ENCODE measurements at places on chromosomes 11 and 22.

GRCh38 chr22:19331975-19332374, 40.5 kb upstream of the CLTCL1 start:
- DNase-seq: no peak

DNA sequence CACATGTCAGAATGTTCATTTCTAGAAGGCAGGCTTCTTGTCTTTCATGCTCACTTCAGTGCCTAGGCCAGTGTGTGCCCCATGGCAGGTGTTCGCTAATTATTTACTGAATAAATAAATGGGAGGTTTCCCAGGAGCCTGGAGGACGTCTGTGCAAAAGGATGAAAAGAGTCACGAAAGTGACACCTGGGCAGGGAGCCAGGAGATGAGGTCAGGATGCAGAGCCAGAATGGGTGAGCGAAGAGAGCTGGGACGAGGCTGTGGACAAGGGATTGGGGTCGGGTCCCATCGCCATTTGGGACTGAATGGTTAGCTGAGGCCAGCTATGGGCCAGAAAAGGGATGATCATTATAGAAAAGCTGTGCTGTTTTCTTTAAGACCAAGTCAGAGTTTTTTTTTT, 560.4 kb downstream of the TBC1D22A start:
- no peak for DNase-seq

GRCh38 chr11:11074686-11075335, 217.0 kb upstream of the ZBED5 start:
- no peak for DNase-seq

- DNase-seq: no peak
Measured at GRCh38 chr11:22792497-22792896, 37.1 kb downstream of the SVIP start.

DNA sequence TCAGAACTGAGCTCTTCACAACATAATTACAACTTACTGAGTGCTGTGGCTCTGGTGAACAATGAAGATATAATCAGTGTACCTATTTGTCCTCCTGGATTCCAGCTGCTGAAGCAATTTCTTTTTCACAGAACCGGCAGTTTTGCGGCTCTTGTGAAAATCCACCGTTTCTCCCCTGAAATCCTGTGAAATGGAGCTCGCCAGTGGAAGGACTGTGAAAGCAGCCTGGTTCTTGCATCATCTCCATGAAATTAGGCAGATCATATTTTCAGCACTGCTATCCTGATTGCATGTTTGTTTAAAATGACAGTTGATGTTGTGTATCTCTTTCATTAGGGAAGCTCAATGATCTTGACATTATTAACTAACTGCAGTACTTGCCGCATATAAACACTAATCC, 120.2 kb upstream of the SNX19 start:
- no peak for DNase-seq

DNA sequence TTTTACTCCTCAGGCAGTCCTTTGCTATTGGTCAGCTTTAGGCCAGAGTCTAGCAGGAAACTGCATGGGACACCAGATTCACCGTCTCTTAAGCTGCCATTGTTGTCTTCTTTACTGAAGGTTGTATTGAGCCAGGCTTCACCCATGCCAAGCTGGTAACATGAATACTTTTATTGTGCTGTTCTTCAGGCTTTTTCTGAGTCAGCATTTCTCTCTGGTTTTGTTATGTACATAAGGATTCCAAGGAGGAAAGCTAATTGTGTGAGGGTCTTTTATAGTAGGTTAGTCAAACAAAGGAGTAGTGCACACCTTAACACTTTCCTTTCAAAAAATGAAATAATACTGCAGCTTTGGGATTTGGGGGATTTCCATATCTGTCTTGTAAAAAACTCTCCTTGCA, 252.8 kb downstream of the JRKL start:
- no peak for DNase-seq

DNA sequence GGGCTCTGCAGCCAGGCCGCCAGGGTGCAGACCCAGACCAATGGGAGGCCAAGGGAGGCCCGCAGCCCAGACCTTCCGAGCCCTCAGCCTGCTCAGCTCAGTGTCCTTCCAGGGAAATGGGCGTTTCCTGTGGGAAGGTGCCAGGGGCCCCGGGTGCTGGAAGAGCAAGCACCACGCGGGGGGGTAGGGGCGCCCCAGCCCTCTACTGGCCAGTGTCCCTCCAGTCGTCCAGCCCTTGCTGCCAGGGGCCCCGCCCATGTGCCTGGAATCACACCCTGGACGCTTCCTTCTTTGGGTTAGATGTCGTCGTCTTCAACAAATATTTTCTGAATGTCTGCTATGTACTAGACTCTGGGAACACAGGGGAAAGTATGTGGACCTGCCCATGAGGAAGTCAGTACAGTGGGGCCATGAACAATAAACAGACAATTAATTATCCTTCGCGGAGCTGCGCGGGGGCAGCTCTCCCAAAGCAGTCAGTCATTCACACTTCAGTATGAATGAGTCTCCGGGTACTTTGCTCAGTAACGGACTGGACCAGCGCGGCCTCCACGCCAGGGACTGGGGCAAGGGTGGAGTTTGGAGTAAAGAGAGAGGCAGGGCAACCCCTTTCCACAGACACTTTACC, 60.2 kb downstream of the CDKN1C start:
- DNase-seq: no peak

- DNase-seq: no peak
Measured at GRCh38 chr11:108160970-108161566, 39.7 kb downstream of the ACAT1 start.

- DNase-seq: no peak
Measured at GRCh38 chr11:69343401-69344321, 49.7 kb downstream of the MYEOV start.

DNA sequence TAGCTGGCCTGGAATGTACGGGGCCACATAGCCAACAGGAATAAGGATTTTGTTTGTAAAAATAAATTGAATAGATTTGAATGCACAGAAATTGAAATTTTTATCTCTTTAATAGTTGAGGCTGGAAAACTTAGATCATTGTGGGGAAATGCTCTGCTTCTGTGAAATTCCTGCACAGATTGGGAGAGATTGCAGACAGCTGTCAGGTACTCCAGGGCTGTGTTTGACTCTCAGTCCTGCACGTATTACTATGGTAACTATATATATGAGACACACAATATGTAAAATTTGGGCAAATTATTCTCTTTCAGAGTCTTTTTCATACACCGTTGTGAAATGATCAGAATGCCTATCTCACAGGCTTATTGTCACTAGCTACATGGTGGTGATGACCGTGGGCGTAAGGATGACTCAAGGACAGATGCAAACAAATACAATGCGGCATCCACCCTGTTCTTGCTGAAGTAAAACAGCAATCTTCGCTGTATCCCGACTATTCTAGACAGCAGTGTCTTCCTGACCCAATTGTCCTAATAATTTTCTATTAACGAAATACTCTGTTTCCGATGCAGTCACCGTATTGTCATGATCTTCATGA, 79.4 kb downstream of the ZC3H12C start:
- no peak for DNase-seq
